ENCODE measurements at places on chromosomes 13 and 19.

DNA sequence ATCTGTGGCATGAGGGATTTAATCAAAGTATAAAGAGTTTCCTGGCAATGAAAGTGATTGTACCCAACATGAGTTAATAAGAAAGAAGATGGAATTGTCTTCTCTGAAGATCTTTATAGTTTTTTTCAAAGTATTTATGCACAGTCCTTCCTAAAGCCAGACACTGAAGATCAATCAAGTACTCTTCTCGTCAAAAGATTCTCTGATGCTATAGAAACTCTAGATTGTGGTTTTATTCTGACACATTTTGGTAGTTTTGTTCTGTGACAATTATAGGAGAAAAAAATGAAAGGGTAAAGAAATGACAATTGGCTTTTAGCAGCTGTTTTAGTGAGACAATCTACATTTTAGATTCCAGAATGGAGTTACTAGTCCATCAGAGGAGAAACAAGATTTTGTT, 10.4 kb upstream of the ENOX1 start:
- no peak for DNase-seq

- DNase-seq, result no peak
Observed at GRCh38 chr13:100798739-100799361, 124.3 kb upstream of the TMTC4 start.

GRCh38 chr13:36098080-36098479, 33.1 kb downstream of the DCLK1 start:
- DNase-seq, result no peak

DNA sequence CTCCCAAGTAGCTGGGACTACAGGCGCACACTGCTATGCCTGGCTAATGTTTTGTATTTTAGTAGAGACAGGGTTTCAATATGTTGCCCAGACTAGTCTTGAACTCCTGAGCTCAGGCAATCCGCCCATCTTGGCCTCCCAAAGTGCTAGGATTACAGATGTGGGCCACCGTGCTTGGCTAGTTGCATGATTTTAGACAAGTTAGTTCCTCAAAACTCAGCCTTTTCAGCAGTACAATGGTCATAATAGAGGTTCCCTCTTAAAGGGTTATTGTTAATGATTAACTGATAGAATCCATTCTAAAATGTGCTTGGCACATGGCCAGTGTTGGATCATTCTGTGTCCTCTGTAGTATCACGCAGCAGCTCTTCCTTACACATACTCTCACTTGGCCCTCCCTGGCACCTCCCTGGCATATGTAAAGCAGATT, 19.5 kb upstream of the IFT88 start:
- DNase-seq, result no peak

DNA sequence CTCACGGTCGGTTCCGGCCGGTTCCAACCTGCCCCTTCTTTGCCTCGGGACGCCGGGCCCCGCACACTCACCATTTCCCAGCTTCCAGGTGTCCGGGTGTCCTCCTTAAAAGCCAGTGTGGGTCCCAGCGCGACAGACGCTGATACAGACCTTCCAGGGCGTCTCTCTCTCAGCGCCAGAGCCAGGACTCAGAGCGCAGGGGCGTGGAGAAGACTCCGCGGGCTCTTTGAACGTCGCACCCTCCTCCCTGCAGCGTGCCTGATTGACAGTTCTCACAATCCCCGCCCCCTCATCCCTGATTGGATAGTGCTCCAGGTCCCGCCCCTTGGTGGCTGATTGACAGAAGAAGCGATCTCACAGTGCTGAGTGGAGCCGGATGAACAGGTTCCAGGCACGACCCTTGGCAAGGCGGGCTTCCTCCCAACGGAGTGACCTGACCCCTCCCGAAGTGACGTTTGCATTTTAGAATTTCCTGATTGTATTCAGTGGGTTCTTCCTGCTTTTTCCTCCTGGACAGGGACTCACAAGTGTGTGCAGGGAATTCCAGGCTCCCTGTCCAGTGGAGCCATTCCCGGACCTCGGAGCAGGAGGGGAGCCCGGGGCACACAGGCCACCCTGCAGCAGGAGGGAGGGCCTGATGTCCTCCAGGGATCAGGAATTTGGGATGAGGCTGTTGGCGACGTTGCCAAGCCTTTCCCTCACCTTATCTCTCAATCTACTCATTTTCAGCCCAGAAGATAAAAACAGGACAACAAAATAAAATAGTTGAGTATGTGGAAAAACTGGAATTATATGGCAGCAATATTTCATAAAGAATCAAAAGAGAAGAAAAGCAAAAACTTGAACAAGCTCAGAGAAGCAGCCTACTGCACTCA, at the start of gene ZNF823:
Gene ZNF823 (minus strand): TSS at position 201 of the 875 bp plus-strand sequence. CDS start 127 bp downstream, at position 74.
- DNase-seq, result peak; percentile 92

DNA sequence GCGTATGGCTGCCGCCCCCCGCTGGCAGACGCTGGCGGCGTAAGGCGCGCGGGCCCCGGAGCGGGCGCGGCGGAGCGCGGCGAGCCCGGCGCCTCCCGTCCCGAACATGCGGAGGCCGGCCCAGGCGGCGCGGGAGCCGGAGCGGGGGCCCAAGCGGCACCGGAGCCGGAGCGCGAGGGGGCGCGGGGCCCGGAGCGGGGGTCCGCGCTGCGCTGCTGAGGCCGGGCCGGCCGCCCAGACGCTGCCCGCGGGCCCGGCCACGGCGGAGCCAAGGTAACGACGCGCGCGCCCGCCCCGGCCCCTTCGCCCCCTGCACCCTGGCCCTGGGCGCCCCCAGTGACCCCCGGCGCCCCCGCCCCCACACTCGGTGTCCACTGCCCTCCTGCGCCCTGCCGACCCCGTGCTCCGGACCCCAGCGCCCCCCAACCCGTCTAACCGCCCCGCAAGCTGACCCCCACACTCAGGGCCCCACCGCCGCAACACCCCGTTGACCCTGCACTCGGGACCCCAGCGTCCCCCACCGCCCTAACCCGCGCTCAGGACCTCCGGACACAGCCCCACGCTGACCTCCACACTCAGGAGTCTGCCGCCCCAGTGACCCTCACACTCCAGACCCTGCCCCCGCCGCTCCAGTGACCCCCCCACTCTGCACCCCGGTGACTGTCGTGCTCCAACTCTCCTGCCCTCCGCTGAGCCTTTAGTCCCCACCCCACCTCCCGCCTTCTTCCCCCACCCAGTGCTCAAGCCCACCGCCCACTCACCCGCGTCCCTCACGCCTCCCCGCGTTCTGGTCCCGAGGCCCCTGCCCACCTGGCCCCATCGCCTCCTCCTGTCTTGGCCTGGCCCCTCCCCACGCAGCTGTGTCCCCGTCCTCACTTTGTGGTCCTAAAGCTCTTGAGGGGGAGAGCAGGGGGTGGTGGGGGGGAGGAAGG, at the start of gene CSNK1G2:
Gene CSNK1G2 (plus strand): TSS at position 27 of the 932 bp plus-strand sequence. CDS start 28,601 bp downstream, outside the sequence.
- no peak for DNase-seq

Data from NCI-H2227 treated with DMSO at 0.1 percent for 48 hours (cell line).